ENCODE measurements at places on chromosomes 5 and 9.

- DNase-seq: no peak
Measured at GRCh38 chr5:32278406-32278805, 34.3 kb downstream of the MTMR12 start.

DNA sequence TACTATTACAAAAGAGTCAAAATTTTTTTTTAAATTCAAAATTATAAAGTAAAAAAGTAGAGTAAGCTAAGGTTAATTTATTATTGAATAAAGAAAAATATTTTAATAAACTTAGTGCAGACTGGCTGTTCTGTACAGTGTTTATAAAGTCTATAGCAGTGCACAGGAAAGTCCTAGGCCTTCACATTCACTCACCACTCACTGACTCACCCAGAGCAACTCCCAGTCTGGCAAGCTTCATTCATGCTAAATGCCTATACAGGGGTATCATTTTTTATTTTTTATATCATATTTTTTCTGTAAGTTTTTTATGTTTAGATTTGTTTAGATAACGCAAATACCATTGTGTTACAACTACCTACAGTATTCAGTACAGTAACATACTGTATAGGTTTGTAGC is 700.7 kb upstream of the GRAMD2B start:
- no peak for DNase-seq

GRCh38 chr9:35871545-35871944 is 1.3 kb upstream of the OR13J1 start:
- no peak for DNase-seq

DNA sequence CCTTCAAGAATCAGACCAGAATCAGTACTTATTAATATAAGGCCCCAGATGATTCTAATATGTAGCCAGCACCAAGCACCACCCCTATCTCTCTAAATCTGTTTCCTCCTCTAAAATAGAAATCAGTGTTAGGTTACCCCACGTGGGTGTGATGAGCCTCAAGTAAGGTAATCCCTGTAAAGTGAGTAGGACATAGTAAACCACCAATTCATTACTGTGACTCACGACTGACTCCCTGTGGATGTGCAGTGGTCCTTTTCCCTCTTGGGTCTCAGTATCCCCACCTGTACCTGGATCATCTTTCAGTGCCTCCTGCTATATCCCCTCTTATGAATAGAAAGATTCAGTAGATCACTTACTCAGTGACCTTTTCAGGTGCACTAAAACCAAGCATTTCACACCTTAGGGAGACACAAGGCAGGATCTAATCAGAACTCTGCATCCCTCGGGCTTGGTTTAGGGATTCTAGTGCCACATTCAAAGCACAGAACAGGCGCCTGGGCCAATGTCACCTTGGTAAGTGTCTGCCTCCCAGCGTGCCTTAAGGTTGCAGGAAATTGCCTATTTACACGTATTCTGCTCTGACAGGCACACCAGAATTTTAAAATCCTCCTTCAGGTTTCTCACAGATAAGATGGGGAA is 12.2 kb upstream of the ALDH1B1 start:
- DNase-seq: no peak

DNA sequence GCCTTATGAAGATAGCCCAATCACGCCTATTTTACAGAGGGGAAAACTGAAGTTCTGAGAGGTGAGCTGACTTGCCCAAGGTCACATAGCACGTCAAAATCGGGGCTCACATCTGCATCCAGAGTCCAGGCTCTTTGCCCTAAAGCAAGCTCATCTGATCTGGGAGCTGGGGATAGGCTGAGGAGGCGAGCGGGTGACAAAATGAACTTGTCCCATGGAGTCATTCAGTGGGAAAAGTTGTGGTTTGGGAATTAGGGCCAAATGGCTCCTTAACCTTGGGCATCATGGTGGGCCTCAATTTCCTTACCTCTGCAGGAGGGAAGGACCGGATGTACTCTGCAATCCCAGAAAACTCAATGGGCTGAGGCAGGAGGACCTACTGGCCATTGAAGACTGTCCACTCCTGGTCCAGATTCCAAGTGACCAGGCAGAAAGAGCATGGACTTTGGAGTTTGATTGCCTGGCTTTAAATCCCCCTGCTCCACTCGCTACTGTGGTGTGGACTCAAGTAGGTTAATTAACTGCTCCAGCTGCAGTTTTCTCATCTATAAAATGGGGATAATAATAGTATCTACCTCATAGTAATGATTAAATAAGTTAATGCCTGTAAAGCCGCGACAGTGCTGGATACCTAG is 160.4 kb downstream of the RGS3 start:
- no peak for DNase-seq

All from NCI-H2227 treated with DMSO at 0.1 percent for 48 hours (cell line).